Dorsolateral prefrontal cortex (tissue), 122 donors: ENCODE measurements at places on chromosomes 16 and 17.

DNA sequence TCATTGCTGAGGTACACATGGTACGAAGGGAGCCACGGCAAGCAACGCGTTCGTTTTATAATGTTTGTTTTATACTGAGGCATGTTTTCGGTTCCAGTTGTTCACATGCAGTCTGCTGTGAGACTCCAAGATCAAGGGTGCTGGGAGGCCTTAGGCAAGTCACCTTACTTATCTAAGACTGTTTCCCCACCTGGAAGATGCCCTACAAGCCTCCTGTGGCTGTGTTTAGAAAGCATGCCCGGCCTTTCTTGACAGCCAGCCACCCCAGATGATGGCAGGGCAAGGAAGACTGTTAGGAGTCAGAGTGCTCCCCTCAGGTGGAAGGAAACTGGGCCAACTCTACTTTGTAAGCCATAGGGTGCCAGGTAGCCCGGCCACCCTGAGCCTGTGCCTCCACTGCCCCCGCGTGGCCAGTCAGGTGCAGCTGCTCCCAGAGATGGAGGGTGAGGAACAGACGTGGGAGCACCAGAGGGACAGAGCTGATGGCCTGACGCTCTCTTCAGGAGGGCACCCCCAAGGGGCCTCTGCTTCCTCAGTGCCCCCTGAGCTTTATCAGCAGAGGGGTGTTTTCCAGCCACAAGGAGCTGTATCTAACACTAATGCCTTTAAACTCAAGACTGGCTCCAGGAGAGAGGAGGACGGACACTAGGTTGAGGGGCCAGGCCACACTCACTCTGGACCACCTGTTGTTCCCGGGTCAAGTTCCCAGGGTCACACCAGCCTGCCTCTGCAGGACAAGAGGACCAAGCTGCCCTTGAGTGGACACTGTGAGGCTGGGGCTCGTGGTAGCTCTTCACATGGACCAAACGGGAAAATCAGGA is 5.4 kb downstream of the NAT9 start:
- DNase-seq = no peak

DNA sequence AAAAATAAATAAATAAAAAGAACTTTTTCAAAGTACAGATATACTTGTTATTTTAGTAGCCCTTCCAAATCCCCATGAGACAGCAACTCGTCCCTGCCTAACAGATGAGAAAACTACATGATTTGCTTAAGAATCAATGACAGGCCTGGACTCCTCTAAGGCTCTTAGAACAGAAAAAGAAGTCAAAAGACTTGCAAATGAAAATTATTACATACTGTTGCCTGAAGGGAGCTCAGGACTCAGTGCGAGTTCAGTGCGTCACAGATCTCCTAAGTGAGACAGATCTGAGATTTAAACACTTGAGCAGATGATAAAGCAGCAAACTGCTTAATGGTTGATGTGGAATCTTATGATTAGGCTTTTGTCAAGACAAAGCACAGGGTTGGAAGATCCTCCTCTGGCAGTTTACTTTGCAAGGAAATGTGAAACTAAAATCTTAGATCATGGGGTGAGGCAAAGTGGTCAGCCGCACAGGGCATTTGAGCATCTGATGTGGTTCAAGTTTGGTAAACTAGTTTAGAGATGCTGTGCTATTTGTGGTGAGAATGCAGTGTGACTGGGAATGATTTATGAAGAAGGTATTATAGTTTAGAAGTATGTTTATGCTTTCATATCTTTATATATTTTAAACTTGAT is 138.1 kb downstream of the TRIM37 start:
- no peak for DNase-seq

DNA sequence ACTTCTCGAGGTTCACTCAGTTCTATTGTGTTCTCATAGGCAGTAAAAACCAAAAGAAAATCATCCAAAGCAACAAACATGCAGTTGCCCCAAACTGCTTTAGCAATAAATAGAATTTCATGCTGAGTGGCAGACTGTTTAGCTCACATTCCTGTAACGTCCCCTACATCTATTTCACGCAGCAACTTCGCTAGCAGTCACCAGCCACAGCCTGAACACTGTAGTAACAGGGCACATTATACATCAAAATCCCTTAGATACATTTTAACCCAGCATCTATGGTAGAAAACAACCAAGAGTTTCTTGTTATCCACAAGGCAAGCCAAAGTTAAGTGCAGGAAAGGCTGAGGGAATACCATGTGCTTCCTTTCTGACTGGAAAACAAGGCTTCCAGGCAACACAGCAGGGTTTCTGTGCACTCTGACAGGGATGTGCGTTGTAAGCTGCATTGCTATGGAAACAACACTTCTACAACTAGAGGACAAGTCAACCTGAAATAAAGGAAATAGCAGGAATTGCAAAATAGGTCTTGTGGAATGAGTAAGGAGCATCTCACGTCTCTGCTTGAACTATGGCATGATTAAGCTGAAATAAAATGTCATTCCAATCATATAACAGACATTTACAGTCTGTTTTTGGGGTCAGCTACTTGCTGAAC is 55.4 kb downstream of the CFDP1 start:
- peak; percentile 22 for DNase-seq

- no peak for DNase-seq
Observed at GRCh38 chr17:38598536-38598935, 7.2 kb downstream of the SRCIN1 start.

- DNase-seq = no peak
Observed at GRCh38 chr16:49278944-49279725, 2.5 kb downstream of the CBLN1 start.

DNA sequence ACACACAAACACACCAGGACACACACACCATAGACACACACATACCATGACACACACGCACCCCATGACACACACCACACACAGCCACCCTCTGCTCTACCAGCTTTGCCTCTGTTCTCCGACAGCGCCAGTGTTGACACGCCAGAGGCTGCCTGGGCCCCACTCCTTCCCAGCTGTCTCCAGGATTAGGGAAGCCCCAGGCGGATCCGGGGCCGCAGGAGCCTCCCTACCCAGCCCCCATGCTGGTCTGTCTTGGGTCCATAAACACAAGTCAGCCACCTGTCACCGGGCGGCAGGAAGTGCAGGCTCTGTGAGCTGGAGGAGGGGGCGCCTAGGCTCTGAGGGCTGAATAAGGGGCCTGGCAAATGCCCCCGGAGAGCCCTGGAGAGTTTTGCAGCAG is 10.5 kb downstream of the TBC1D16 start:
- no peak for DNase-seq

DNA sequence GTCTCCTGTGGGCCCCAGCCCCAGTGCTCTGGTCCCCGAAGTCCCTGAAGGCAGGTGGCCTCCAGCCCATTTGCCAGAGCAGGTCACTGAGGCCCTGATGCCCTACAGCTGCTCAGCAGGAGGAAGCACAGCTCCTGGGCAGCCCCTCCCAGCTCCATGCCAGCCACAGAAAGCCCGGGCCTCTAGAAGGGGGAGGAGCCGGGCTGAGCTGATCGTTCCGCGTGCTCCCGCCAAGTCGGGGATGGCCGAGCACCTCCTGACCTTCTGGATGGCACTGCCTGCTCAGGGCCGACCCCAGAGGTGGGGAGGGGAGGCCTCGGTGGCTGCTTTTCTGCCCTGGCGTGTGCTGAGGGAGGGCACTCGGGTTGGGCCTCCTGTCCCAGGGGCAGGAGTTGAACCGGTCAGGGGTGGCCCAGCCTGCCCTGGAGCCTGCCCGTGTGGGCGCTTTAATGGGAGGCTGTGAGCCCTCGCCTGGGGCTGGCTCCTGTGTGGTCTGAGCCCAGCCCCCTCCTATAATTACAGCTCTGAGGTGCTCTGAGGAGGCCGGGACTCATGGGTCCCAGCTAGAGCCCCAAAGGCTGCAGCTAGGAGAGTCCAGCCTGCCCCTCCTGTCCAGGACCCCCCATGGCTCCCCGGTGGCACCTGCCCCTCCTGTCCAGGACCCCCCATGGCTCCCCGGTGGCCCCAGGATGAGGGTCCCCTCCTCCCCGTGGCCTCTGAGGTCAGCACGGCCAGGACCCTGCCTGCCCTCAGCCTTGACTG is 29.7 kb downstream of the ZFPM1 start:
- DNase-seq = no peak

- DNase-seq = no peak
Observed at GRCh38 chr17:75194879-75195278, 10.6 kb upstream of the NUP85 start.

- DNase-seq = no peak
Observed at GRCh38 chr17:82017612-82018151, 5.0 kb downstream of the CENPX start.

GRCh38 chr16:24036614-24037013 is 200.8 kb downstream of the PRKCB start:
- DNase-seq = peak; percentile 53

DNA sequence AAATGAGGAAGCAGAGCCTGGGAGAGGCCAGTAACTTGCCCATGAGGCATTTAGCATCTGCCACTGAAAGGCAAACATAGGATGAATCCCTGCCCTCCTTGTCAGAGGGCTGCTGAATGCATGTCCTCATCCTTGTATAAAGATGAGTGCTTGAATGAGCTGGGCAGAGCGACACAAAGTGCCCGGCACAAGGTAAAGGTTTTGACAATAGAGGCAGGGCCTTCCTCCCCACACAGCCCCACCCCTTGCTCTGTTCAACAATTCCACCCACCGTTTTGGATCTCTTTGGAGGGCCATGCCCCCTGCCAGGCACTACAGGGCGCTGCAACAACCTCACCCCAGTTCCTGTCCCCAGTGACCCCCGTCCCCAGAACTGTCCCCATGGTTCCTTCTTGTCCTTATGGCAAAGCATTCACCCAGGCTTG is 1.4 kb upstream of the KRT19 start:
- DNase-seq = no peak

GRCh38 chr16:54000361-54000760 is 286.2 kb downstream of the IRX3 start:
- no peak for DNase-seq

GRCh38 chr17:55530064-55530463 is 18.8 kb upstream of the SMIM36 start:
- DNase-seq = no peak

- no peak for DNase-seq
Observed at GRCh38 chr16:19330841-19331397, 45.4 kb downstream of the CLEC19A start.

- no peak for DNase-seq
Observed at GRCh38 chr17:47952171-47953021, 5.3 kb downstream of the PRR15L start.

DNA sequence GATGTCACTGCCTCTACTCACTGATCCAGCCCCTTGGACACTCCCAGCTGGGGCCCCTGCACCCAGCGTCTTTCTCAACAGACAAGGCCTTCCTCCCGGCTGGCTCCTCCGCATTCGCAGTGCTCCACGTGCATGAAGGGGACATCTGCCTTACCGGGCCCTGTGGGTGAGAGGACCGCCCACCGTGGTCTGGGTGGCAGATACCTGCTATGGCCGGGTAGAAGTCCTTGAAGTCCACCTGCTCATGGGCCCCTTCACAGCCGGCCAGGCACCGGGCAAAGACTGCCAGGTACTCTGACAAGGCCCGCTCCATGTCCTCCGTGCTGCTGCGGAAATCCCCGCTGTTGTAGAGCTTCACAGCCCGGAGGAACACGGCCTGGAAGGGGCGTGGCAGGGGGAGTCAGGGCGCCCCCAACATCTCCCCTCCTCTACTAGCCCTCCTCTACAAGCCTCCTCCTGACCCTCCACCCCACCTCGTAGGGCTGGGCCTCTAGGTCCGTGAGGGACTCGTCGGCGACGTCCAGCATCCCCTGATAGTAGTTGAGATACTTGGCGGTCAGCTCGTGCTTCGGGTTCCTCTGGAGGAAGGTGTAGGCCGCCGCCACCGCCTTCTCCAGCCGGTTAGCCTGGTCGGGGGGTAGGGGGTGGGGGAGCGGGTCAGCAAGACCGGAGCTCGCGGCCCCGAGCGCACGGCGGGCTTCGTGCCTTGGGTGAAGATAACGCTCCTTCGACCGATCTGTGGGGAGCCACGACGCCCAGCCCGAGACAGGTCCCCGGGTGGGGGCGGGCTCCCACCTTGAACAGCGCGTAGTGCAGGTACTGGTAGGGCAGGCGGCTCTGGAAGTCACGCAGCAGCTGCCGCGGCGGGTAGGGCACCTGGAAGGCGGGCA is 845 bp downstream of the P3H4 start:
- DNase-seq = no peak

GRCh38 chr17:78879635-78880186 is 23.3 kb downstream of the CEP295NL start:
- DNase-seq = no peak

DNA sequence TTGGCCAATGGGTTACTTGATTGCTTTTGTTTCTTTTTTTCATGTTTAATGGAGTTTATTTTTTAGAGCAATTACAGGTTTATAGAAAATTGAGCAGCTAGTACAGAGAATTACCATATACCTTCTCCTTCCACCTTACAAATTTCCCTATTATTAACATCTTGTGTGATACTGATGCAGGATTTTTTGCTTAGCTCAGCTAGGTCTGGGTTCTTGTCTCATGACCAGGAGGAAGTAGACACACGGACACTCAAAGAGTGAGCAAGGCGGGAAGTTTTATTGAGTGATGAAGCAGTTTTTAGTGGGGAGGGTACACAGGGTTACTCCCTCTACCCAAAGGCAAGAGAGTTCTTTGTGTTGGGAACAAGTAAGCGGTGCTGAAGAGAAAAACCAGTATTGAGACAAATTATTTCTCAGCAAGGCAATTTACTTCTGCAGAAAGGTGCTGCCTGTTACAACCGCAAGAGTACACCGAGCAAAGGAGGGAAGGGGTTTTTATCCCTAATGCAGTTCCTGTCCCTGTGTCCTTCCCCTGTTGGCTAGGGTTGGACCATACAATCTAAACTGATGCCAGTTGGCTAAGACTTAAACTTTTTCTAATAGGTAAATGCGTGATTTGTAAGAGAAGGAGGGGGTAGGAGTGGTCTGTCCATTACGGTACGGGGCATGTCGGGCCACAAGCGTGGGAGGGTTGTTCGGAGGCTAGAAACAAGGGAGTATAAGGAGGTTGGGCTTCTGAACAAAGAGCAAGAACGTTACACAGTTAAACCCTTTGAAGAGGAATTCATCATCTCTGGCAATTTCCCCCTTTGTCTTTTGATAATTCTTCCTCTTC is 26.9 kb downstream of the SEC14L1 start:
- DNase-seq = no peak

GRCh38 chr17:59093702-59094231 is 12.9 kb downstream of the TRIM37 start:
- no peak for DNase-seq

DNA sequence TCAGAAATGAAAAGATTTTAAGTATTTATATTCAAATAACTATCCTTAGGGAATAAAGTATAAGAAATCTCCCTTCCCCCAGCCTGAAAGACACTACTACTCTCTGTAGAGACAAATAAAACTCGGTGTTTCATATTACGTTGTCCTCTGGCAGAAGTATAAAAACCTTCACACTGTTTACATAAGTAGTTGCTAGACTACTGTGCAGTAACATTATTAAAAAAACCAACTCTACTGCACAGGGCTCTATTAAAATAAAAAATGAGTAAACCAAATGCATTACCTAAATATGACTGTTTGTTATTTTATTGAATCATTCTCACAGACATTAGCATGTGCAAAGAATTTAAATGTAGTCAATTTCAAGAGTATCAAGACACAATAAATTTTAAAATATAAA is 67.4 kb downstream of the MED13 start:
- no peak for DNase-seq

DNA sequence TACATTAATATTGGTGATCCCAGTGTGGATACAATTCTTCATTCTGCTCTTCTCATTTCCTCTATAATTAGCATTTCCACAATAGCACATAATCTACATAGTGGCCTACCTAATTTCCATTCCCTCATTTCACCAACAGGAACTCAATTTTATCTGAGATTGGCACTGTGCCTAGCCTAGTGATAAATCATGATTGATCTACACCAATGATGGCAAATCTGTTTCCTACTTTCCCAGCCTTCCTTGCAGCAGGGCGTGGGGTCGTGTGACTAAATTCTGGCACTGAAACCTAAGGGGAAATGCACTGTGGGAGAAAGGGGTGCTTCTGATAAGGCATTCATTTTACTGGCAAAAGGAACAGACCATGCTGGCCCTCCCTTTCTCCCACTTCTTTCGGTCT is 66.6 kb upstream of the TOM1L1 start:
- DNase-seq = no peak
